ENCODE measurements at places on chromosomes 13 and 19.

DNA sequence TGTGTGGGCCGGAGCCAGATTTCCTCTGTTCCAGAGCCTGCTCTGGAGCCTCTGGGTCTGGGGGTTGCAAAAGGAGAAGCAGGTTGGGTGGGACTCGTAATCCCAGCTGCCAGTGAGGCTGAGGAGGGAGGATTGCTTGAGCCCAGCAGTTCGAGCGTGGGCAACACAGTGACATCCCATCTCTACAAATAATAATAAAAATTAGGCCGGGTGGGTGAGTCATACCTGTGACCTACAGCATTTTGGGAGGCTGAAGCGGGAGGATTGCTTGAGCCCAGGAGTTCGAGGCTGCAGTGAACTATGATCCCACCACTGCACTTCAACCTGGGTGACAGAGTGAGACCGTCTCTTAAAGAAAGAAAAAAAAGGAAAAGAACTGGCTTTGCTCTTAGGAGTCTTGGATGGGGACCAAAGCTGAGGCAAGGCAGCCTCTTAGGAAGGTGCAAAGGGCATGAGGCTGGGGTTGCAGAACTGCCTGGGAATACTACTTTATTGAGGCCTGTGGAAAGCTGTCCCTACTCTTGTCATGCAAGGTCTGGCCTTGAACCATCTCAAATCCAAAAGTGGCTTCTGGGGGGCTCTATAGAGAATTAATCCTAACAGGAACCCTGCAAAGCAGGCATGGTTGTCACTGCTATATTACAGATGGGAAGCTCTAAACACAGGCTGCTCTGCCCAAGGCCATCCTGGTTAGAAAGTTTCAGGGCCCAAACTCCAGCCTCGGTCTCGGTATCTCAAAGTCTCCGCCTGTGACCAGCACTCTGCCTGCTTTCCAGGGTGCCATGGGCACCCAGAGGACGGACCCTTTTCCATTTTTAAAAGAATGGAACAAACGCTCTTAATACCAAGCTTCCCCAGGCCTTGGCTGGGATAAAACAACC lies 880 bp upstream of the C19orf12 start:
- DNase-seq = no peak

DNA sequence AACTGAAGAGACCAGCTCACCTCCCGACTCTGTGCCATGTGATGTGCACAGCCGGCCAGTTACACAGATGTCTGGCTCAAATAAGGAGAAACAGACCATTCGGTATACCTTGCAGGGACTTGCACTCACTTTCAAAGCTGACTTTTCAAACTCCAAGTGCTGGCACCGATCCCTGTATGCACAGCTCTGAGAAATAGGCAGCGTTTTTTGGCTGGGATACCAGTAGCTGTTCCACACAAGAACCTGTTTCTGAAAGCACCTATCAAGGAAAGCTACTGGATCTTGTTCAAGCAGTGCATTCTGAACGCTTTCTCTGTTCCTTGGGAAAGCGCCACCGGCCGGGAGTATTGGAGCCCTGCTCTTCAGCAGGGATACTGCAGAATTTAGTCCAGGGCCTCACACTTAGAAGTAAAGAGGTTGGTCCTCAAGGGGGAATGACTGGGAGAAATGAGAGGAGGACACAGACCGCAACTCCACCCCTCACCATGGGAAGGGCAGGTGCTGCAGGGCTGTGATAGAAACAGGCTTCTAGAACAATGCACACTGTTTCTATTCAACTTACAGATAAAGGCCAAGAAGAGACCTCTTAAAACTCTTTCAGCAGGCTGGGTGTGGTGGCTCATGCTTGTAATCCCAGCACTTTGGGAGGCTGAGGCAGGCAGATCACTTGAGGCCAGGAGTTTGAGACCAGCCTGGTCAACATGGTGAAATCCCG lies 53.6 kb upstream of the PABPC3 start:
- no peak for DNase-seq

DNA sequence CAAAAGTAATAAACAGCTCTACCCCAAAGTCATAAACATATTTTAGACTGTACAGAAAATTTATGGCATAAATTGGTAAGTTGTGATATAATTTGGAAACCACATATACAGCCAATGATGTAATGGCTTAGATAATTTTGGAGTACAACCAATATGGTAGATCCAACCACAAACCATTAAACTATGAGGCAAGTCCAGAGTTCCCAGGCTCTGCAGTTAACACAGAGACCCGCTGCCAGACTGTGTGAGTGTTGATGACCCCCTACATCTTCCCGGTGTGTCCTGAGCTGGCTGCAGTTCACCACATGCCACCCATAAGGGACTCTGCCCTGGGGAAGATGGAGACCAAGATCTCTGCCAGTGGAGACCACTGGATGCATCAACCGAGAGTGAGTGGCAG lies 9.9 kb upstream of the SERPINE3 start:
- DNase-seq = no peak

DNA sequence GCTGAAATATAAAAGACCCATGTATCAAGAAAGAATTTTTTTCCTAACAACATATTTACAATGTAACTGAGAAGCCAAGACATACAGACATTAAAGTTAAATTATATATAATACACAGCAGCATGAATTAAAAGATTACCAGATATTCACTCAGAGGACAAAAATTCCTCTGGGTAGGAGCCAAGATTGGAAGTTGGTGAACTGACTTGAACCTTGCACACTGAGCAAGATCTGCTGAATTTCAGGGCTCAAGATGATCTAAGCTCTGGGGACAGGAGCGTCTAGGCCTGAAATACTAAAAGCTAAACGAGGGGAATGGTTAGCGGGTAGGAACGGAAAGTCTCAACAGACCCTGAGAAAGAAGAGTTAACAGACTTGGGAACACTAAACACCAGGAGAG lies 8.5 kb downstream of the FOXO1 start:
- DNase-seq = no peak

- DNase-seq = no peak
Measured at GRCh38 chr13:72782717-72783116, 784 bp downstream of the PIBF1 start.

- DNase-seq = peak; percentile 74
Measured at GRCh38 chr19:38736413-38737280, 7.6 kb downstream of the CAPN12 start.

DNA sequence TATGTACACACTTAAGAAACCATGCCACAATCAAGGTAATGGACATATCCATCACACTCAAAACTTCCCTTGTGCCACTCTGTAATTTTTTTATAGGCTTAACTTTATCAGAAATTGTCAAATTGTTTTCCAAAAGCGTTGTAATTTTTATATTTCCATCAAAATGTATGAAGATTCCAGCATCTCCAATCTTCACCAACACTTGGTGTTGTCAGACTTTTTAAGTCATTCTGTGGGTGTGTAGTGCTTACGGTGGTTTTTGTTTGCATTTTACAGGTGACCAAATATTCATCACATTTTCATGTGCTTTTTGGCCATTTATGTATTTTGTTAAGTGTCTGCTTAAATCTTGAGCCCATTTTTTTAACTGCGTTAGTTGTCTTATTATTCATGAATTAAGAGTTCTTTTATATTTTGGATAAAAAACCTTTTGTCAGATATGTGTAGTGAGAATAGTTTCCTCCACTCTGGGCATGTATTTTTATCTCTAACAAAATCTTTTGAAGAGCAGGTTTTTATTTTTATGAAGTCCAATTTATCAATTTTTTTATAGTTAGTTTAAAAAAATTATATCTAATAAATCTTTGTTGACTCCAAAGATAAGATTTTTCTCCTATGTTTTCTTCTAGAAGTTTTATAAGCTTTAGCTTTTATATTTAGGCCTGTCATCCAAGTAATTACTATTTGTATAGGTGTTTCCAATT lies 4.6 kb upstream of the ZNF45 start:
- DNase-seq = no peak

DNA sequence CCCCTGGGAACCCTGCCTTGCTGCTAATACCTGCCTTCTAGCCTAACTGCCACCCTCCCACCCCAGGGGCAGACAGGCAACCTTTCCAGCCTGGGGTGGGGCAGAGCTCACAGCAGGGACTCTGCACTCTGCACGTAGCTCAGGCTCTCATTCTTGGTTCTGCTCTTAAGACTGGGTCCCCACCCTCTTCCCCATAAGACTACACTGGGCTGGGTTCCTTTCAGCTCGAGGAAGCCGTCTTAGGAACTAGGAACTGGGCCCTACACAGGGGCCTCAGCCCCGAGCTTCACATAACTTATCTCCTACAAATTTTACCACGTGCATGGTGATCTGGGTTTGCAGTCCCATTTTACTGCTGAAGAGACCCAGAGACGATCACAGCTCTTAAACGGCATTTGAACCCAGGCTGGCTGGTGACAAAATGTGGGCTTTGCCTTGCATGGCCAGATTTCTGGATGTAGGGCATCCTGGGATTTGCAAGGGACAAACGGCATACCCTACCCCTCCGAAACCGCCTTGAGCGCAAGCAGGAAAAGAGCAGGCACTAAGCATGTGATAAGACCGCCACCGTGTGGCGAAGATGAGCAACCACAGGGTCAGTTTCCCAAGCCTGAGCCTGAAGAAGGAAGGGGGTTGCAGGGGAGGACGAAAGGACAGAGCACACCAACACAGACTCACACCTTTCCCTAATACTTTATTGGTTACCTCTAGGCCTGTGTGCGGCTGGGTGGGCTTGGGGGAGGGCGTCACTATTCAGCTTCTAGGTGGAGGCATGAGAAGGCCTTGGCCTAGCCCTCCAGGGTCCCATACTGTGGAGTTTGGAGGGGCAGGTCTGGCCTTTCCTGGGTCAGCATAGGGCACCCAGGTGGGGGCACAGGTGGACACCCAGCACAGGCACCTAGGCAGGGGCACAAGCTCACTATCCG lies 5.1 kb downstream of the JUNB start:
- DNase-seq = peak; percentile 87

GRCh38 chr13:89199138-89199537 lies 1528.0 kb downstream of the SLITRK5 start:
- DNase-seq = no peak

DNA sequence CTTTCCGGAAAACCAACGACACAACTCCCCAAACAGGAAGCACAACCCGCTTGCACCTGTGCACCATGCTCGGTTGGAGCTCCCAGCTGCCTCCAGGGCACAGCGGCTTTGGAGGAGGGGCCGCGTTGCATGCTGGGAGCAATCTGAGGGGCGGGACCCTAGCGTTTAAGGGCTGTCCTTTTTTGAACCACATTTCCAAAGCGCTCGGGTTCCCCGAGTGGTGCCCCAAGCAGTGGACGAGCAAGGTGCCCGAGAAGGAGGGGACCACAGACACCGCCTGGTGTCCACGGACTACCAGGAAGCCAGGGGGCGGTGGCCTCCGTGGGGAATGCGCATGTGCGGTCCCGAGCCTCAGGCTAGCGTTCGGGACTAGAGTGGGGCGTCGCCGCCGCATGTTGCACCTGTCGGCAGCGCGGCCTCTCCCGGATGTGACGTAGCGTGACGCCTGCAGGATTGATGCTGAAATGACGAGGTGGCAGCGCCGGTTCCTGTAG lies 11.9 kb upstream of the ZNF57 start:
- DNase-seq = no peak

DNA sequence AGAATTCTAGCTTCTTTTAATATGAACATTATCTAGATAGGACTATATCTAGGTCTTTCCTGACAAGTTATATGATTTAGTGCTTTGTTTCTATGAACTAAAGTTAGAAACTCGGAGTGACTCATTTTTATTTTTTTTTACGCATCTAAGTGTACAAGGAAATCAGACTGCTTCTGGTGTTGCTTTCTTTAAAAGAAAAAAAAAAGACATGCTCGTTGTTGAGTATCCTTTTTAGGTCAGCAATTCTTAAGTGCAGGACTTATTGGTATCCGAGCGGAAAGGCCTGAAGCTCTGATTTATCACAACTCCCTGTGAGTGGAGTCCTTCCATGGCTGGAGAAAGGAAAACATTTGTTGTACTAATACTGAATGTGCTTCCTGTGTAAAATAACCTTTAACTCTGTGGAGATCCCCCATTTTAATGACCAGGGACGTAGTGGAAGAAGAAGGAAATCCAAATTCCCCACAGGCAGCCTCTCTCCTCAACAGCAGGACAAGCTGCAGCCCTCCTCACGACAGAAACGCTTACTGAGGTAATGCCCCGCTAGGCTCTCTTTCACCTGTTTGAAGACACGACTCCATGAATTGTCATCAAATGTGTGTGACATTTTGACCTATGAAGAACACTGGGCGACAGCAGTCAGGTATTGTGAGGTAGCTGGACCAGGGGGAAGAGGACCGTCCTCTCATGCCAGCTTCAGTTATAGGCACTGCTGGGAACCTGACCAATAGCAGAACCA lies 17.9 kb upstream of the POMP start:
- no peak for DNase-seq

DNA sequence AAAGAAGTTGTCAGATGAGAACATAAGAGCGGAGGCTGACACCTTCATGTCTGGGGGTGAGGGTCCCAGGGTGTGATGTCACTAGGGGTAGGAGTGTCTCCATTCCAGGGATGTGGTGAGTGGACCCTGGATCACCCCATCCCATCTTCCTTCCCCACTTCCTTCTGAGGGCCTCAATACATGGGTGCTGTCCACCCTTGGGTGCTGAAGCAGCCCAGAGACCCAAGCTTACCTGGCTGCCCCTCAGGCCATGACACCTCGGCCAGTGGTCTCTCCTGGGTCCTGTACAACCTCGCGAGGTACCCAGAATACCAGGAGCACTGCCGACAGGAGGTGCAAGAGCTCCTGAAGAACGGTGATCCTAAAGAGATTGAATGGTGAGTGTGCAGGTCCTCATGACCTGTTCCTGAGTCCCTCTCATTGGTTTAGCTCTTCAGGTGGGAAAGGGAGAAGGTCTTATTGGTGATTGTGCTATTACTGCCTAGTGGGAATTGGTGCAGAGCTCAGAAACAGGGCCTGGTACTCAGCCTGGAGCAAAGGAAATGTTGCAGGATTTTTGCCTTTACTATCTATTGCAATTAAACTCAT lies 37.7 kb upstream of the CYP4F8 start:
- no peak for DNase-seq

DNA sequence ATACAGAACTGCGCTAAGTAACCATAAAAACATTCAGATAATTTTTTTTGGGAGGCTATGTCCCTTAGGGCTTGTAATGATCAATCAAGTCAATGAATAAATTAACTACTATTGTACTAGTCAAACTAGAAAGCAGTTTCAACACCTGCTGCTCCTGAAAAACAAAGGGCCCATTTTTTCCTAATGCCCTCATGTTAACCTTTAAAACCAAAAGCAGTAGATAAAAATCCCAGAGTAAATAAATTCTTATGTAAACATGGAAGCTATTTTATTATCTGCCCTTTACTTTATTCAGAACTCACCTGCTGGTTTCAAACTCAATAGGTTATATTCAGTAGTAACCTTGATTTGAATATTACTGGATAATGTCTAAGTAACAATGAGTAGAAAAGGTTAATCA lies 159.5 kb upstream of the STARD13 start:
- DNase-seq = no peak

- DNase-seq = no peak
Measured at GRCh38 chr19:7729831-7730285, 2.1 kb downstream of the CLEC4G start.

DNA sequence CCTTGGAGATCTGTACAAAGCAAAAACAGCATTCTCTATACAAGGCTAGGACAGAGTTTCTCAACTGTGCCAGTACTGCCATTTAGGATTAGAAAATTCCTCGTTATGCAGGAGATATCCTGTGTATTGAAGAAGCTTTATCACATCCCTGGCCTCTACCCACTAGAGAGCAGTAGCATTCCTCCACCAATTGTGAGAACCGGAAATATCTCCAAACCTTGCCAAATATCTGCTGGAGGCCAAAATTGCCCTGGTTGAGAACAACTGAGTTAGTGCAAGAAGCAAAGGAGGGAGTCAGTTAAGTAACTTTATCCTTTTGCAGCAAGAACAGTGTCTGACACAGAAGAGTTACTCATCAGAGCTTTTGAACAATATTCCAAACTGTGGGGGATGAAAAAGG lies 16.2 kb upstream of the FREM2 start:
- DNase-seq = no peak
